Activated naive CD8-positive, alpha-beta T cell treated with anti-CD3 and anti-CD28 coated beads for 36 hours (primary cell): ENCODE measurements at places on chromosomes 11 and 22. TPM values are rescaled to one million over a fixed set of nuclear protein-coding genes. Genes with fewer than 3 reads are reported as not detected.

The PRDM11 gene
- total RNA-seq = 4.7 TPM

DNA sequence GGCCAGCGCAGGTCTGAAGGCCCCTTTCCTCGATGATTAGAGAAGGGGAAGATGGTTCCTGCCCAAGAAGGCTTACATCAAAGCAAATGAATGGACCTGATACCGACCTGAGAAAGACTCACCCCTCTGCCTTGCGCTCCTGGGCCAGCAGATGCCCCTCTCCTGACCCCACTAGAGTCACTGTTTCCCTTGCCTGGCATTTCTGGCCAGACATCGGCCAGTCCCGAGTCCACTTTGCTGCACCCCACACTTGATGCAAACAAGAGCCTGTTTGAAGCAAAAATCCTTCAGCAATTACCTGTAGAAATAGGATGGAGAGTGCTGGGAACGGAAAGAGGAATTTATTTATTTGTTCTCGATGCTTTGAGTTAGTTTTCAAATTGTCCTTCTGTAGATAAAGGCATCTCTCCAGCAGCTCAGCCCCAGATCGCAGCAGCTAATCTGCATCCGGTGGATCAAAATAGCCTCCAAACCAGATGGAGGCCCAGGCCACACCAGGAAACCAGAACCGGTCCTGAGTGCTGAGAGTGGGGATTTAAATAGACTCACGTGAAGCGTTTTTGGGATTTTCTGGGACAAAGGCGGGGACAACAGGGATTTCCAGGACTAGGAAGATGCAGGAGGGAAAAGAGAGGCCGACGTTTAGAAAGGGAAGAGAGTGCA is 148.6 kb downstream of the TRIM29 start:
- peaks cover 8% of the 10 kb centered on the region for H3K27me3 ChIP-seq
- no peaks in the 10 kb centered on the region for H3K4me1 ChIP-seq
- H3K27ac ChIP-seq = no peak overlapping the region
- H3K4me3 ChIP-seq = no peak overlapping the region
- H3K36me3 ChIP-seq = no peaks in the 10 kb centered on the region
- DNase-seq = no peak

- no peaks in the 10 kb centered on the region for H3K4me1 ChIP-seq
- H3K4me3 ChIP-seq = no peak overlapping the region
- H3K27ac ChIP-seq = no peak overlapping the region
- DNase-seq = no peak
- H3K27me3 ChIP-seq = peaks cover 7% of the 10 kb centered on the region
- no peaks in the 10 kb centered on the region for H3K36me3 ChIP-seq
Observed at GRCh38 chr11:120279502-120279901, 39.6 kb downstream of the POU2F3 start.

DNA sequence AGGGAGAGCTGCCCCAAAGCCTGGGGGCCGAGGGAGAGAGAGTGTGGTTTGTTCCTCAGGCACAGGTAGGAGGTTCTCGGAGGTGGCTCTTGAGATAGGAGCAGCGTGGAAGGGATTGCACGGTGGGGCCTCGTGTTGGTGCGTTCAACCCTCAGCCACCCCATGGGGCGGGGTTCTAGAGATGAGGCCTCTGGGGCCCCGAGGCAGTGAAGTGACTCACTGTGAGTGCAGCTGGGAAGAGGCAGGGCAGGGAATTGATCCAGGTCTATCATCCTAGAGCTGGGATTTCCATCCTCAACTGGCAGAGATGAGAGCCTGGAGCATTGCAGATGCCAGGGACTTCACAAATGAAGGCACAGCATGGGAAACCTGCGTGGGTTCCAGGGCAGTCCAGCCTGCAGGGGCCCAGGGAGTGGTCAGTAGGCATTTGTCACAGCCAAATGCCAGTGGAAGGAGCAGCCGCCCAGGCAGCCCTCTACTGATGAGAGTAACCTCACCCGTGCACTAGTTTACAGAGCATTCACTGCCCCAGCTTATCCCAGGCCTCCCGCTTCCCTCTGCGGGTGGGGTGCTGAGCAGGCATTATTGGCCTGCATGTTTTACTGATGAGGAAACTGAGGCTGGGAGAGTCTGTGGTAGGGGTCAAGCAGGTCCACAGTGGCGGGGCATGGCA is 5.1 kb upstream of the SMARCB1 start:
- no peaks in the 10 kb centered on the region for H3K27me3 ChIP-seq
- DNase-seq = no peak
- H3K27ac ChIP-seq = no peak overlapping the region
- H3K4me1 ChIP-seq = peaks cover 8% of the 10 kb centered on the region

GRCh38 chr11:126438272-126438671 is 82.8 kb downstream of the ST3GAL4 start:
- no peaks in the 10 kb centered on the region for H3K36me3 ChIP-seq
- peaks cover 13% of the 10 kb centered on the region for H3K27me3 ChIP-seq
- no peak for DNase-seq
- H3K27ac ChIP-seq = no peak overlapping the region
- no peak overlapping the region for H3K4me3 ChIP-seq
- H3K4me1 ChIP-seq = peaks cover 1% of the 10 kb centered on the region

DNA sequence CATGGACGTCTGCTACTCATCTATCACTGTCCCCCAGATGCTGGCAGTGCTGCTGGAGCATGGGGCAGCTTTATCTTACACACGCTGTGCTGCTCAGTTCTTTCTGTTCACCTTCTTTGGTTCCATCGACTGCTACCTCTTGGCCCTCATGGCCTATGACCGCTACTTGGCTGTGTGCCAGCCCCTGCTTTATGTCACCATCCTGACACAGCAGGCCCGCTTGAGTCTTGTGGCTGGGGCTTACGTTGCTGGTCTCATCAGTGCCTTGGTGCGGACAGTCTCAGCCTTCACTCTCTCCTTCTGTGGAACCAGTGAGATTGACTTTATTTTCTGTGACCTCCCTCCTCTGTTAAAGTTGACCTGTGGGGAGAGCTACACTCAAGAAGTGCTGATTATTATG is 9.2 kb upstream of the OR9Q2 start:
- peaks cover 19% of the 10 kb centered on the region for H3K27me3 ChIP-seq
- H3K4me3 ChIP-seq = no peak overlapping the region
- no peak overlapping the region for H3K27ac ChIP-seq
- no peaks in the 10 kb centered on the region for H3K36me3 ChIP-seq

DNA sequence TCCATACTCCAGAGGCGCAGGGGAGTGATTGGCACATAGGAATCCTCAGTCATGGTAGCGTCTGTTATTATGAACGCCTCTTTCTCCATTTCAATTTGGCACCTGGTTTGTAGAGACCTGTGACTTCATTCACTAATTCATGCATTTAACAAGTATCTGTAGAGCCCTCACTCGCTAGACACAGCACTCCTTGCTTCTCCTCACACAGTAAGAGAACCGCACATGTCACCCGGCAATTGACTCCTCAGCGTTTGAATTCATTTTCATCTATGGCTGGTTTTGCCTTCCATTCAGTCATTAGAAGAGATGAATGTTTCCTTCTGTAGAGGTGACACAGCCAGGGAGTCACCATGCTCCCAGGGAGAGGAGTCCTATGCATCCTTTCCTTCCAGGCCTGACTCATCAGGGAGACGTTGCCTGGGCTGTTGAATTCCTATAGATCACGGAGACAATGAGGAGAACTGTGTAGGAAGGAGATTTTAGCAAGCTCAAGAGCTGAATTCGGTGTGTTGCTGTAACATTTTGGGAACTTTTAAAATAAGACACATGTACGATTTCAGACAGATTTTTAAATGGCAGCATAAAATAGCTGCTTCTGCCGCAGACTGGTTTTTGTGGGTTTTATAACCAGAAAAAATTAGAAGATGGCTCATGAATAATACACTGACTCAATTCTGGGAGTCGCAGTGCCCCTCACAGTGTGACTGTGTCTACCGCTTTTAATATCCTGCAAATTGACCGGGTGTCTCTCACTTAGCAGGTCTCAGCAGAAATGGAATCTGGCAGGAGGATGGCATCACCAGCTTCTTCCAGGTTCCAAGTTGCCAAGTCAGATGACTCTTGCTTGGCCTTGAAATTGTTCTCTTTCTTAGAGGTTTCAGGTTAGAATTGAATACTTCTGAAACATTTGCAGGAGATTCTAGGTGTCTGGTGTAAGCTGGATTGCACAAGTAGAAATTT is 44.4 kb upstream of the CLMP start:
- H3K4me3 ChIP-seq = no peak overlapping the region
- peaks cover 7% of the 10 kb centered on the region for H3K4me1 ChIP-seq
- no peaks in the 10 kb centered on the region for H3K27me3 ChIP-seq
- DNase-seq = no peak
- H3K36me3 ChIP-seq = no peaks in the 10 kb centered on the region

DNA sequence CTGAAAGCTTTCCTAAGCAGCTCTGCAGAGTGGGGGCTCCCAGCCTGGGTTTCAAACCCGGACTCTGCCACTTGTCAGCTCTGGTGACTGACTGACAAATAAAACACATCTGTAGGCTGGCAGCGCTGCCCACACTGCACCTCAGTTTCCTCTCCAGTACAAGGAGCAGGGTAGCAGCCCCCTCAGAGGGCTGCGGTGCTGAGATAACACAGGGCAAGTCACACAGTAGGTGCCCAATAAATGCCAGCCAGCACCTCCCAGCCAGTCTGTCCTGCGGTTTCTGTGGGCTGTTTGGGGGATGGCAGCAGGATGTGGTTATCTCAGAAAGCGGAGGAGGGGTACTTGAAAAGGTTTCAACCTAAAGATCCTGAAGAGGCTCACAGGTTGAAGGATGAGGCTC is 1.5 kb downstream of the SYT12 start:
- peak overlapping the region; percentile 40 for H3K27ac ChIP-seq
- peak overlapping the region; percentile 14 for H3K4me3 ChIP-seq
- H3K27me3 ChIP-seq = peaks cover 69% of the 10 kb centered on the region
- peak; percentile 48 for DNase-seq
- H3K36me3 ChIP-seq = no peaks in the 10 kb centered on the region

GRCh38 chr11:108797578-108798100 is 132.8 kb downstream of the DDX10 start:
- no peak for DNase-seq
- no peaks in the 10 kb centered on the region for H3K27me3 ChIP-seq
- H3K4me3 ChIP-seq = no peak overlapping the region
- H3K36me3 ChIP-seq = peaks cover 25% of the 10 kb centered on the region
- H3K4me1 ChIP-seq = peaks cover 7% of the 10 kb centered on the region

The SLC35E4 gene
- 3.6 TPM for total RNA-seq

DNA sequence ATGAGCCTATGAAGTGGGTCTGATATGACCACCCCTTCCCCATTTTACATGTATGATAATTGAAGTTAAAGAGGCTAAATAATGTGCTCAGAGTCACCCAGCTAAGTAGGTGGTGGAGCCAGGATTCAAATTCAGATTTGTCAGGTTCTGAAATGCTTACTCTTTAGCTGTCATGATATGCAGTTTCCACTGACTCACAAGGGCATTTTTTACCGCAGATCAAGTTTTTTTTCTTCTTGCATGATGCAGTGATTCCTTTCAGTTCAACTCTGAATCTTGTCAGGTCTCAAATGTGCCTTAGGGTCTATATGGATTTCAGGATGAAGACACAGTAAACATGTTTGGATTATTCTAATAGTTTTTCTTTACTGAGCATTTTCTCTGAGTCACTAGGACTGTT is 12.6 kb upstream of the TRIM44 start:
- H3K36me3 ChIP-seq = no peaks in the 10 kb centered on the region
- no peak overlapping the region for H3K27ac ChIP-seq
- H3K4me3 ChIP-seq = no peak overlapping the region

DNA sequence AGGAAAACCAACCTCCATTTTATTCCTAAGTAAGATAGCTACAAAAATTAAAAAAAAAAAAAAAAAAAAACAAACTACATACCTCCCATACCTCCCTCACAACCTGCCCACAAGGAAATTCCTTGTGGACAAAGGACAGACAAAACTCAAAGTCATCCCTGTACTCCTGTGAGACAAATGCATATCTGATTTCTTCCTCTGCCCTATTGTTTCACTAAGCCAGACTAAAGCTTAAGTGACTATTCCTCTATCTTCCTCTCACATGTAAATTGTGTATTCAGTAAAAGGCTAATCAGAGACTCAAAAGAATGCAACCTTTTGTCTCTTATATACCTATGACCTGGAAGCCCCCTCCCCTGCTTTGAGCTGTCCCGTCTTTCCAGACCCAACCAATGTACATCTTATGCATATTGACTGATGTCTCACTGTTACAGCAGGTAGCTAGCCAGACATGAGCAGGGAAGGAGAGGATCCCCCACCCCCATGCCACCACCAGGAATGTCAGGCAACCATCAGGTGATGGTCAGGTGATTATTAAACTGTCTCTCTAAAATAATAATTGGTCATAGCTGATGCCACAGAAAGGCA is 289.4 kb downstream of the SBF2 start:
- H3K4me1 ChIP-seq = no peaks in the 10 kb centered on the region
- H3K4me3 ChIP-seq = no peak overlapping the region
- peaks cover 2% of the 10 kb centered on the region for H3K36me3 ChIP-seq
- no peaks in the 10 kb centered on the region for H3K27me3 ChIP-seq

The HEPN1 gene
- not detected for total RNA-seq

The LIF gene
- 288 TPM for total RNA-seq

GRCh38 chr11:74570266-74571061 is 21.9 kb upstream of the POLD3 start:
- H3K4me1 ChIP-seq = no peaks in the 10 kb centered on the region
- H3K27ac ChIP-seq = no peak overlapping the region
- H3K36me3 ChIP-seq = no peaks in the 10 kb centered on the region
- no peak overlapping the region for H3K4me3 ChIP-seq
- H3K27me3 ChIP-seq = no peaks in the 10 kb centered on the region

GRCh38 chr22:22157348-22157725 is 87.2 kb upstream of the VPREB1 start:
- DNase-seq = no peak
- no peaks in the 10 kb centered on the region for H3K36me3 ChIP-seq
- peaks cover 4% of the 10 kb centered on the region for H3K4me1 ChIP-seq
- no peak overlapping the region for H3K4me3 ChIP-seq
- H3K27me3 ChIP-seq = peaks cover 7% of the 10 kb centered on the region
- peak overlapping the region; percentile 75 for H3K27ac ChIP-seq

The CD6 gene
- 169 TPM for total RNA-seq

GRCh38 chr11:114564831-114565230 is 5.2 kb upstream of the NXPE1 start:
- no peak overlapping the region for H3K4me3 ChIP-seq
- no peak overlapping the region for H3K27ac ChIP-seq
- H3K27me3 ChIP-seq = peaks cover 6% of the 10 kb centered on the region
- H3K36me3 ChIP-seq = no peaks in the 10 kb centered on the region

DNA sequence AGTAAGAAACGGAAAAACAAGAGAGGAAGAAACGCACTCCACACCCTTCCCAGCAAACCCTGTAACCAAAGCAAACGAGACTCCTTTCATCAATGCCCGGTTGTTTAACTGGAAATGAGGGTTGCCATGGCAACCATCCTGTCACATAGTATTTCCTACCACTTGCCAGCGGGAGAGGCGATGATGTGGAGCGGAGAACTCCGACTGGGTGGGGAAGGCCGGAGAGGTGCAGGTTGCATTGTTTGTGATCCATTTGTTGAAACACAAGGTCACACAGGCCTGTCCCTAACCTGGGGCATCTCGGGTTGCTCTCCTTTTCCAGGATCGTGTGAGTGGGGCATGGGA is 609.9 kb downstream of the BUD13 start:
- H3K27ac ChIP-seq = no peak overlapping the region
- no peaks in the 10 kb centered on the region for H3K36me3 ChIP-seq
- peaks cover 7% of the 10 kb centered on the region for H3K27me3 ChIP-seq
- no peak for DNase-seq
- H3K4me1 ChIP-seq = no peaks in the 10 kb centered on the region

GRCh38 chr11:45057938-45058646 is 88.3 kb upstream of the PRDM11 start:
- H3K4me3 ChIP-seq = no peak overlapping the region
- no peaks in the 10 kb centered on the region for H3K36me3 ChIP-seq
- H3K4me1 ChIP-seq = no peaks in the 10 kb centered on the region
- DNase-seq = no peak
- H3K27ac ChIP-seq = no peak overlapping the region

The PARVG gene
- total RNA-seq = 68.7 TPM

- no peak overlapping the region for H3K27ac ChIP-seq
- H3K4me1 ChIP-seq = peaks cover 4% of the 10 kb centered on the region
- no peak for DNase-seq
- peaks cover 29% of the 10 kb centered on the region for H3K36me3 ChIP-seq
- H3K4me3 ChIP-seq = no peak overlapping the region
Observed at GRCh38 chr11:108914981-108915380, 250.1 kb downstream of the DDX10 start.
